Epithelial cell of proximal tubule (primary cell): ENCODE measurements at places on chromosomes 11 and 22. TPM values are rescaled to one million over a fixed set of nuclear protein-coding genes. Genes with fewer than 3 reads are reported as not detected.

The BATF2 gene
- total RNA-seq: 0.35 and 1.1 TPM in 2 replicates

The SCGB1D2 gene
- not detected in 2 replicates for total RNA-seq

The MMP27 gene
- not detected in 2 replicates for total RNA-seq

DNA sequence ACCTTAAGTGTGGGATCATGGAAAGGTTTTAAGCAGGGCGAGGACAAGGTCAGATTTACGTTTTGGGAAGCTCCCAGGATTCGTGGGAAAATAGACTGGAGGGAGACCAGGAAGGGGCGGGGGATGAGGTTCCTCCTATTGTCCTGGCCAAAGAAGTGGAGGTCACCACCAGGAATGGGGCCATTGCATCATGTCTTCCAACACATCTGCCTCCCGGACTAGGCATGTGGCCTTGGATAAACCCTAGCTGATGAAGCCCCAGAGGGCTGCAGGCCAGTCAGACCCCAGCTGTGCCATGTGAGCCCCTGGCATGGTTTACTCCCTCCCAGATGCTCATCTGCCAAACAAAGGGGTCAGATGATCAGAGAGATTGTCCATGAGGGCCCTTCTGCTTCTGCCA lies 11.5 kb upstream of the YWHAH start:
- DNase-seq: no peak

GRCh38 chr11:69475866-69476471 lies 5.5 kb upstream of the LINC01488 start:
- DNase-seq: no peak

DNA sequence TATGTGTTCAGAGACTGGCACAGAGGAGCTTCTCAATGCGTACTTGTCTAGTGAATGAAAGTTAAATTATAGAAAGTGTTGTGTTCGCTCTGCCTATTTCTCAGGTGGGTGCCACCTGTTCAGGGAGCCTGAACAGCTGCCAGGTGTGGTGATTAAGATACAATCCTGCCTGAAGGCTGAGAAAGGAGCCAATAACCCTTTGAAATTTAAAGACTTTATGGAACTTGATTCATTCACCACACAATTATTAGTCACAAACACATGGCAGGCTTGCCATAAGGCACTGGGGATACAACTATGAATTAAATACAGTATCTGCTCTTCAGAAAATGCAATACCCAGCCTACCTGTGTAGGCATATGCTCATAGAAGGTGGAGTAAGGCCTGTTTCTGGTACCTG lies 92.9 kb upstream of the AMOTL1 start:
- no peak for DNase-seq

GRCh38 chr22:42742940-42743339 lies 22.3 kb upstream of the A4GALT start:
- DNase-seq: no peak

DNA sequence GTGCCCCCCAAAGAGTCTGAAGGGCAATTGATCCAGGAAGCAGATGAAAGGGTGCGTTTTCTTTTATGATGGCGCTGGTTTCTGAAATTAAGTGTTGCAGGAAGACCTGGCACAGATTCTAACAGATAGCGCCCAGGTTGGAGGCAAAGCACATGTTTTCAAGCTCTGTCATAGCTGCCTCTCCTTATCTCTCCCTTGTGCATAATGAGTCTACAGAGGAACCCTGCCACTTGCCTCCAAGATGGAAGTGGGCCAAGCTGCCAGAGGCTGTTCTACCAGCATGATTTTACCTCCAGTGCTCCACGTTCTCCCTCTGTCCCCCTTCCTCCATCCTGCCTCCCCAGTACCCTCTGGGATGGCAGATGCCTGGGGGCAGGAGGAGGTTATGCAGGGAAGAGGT lies 30.0 kb upstream of the TLCD5 start:
- DNase-seq: no peak

- no peak for DNase-seq
Measured at GRCh38 chr22:44219101-44219870, 38.6 kb downstream of the PARVG start.

DNA sequence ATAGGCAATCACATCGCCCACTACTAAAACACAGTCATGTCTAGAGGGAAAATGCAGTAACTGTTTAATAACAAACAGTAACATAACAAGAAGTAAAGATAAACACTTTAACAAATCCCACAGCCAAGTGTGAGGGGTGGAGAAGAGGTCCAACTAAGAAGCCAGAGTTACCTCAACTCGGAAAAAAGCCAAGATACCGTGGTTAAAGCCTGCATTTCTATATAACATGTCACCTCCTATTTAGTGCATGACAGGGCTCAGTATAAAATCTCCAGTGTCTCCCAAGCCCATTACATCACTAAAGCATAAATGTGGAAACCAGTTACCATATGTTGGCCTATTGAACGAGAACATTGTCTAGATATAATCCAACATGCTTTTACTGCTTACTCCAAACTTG lies 281.7 kb downstream of the LRRC4C start:
- DNase-seq: no peak

- DNase-seq: no peak
Measured at GRCh38 chr11:81207421-81208054, 1526.1 kb downstream of the FAM181B start.

DNA sequence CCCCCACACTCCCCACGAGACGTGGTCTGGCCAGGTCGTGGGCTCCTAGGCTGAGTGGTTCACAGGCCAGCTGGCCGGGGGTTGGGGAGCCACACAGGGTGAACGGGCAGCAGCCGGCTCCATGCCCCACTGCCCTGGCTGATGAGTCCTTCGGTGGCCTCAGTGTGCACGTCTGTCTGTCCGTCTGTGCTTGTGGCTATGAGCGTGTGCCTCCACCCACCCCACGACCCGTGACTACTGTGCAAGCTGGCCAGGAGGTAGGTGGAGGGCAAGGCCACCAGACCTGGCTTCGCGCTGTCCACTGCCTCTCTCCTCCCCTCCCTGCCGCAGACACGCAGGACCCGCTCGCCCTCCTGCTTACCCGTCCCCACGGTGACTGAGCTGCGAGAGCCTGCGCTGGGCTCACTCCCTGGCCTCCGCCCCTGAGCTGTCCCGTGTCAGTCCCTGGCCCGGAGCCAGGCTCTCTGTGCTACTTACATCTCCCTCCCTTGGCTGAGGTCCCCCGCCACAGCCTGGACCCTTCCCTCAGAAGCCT lies 14.1 kb downstream of the CSDC2 start:
- no peak for DNase-seq

DNA sequence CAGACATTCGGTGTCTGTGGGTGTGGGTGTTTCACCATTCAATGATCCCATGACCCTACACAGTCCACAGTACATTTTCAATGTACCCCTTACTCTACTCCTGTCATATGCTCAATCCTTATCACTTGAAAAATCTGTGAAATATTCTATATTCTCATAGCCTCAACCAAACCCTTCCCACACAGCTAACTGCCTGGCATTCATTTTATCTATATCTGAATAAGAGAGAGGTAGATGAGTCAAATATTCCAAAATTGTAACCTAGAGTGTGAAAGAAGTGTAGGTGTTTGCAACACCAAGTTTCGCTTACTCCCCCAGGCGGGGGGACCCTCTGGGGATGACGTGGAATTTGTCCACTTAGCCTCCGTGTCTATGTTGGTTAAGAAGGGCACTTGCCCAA lies 354.8 kb downstream of the ETS1 start:
- no peak for DNase-seq

DNA sequence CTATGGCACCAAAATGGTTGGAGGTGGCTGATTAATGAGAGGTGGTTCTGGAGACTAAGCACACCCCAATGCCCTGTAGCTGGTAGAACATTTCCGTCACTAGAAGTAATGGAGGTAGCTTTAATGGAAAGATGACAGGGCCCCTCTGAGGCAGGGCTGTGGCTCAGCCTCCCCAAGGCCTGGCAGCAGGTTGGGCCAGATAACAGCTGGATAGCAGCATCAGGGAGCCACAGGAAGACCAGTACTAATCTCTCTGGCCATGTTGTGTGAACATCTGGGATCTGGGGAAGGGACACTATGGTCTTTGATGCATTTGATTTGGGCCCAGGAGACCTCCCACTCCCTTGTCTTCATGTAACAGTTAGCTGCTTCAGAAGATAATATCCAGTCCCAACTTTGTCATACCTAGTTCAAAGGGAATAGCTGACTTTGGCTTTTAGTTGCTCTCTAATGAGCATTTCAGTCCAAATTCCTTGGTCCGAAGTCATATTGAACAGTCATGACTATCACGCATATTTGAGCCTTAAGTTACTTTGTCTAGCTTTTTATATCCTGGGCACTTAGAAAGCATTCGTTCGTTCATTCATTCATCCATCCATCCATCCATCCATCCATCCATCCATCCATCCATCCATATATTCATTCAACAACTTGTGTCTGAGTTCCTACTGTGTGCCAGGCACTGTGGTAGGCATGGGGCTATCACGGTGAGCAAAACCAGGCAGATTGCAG lies 53.0 kb upstream of the LMO2 start:
- DNase-seq: no peak

DNA sequence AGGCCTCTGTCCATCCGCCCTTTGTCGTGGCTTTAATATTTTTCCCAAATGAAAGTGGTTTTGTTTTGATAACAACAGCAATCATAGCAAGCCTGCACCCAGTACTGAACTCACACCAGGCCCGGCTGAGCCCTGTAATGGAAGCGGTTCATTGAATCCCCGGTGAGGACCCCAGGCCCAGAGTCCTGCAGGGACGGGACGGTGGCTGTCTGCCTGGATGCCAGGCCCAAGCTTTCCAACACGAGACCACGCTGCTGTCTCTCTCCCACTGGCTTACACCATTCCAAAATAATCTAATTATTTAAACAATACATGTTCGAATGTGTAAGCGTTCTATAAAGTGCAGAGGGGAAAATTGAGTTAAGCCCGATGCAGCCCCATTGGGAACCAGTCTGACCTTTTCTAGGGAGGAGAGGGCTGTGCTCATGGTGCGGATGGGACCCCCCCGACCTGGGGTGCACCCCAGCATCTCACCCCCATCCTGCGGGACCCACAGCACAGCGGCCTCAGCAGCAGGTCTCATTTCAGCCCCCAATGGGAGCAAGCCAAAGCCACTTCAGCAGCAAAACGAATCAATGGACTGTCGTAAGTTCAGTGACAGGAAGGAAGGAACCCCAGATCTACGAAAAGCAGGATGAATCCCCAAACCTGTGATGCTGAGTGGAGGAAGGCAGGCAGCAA lies 1046.9 kb downstream of the BRD1 start:
- DNase-seq: no peak

- peak; percentile 93 for DNase-seq
Measured at GRCh38 chr11:73866586-73866996, 10.1 kb downstream of the COA4 start.
